CD14-positive monocyte (primary cell): ENCODE measurements at places on chromosomes 11 and 22.

- DNase-seq: no peak
Measured at GRCh38 chr11:99277281-99277680, 256.5 kb downstream of the CNTN5 start.

- no peak for DNase-seq
Measured at GRCh38 chr11:82288471-82288870, 445.2 kb downstream of the FAM181B start.

- DNase-seq: peak; percentile 48
Measured at GRCh38 chr22:30969532-30970355, 679 bp downstream of the TUG1 start.

DNA sequence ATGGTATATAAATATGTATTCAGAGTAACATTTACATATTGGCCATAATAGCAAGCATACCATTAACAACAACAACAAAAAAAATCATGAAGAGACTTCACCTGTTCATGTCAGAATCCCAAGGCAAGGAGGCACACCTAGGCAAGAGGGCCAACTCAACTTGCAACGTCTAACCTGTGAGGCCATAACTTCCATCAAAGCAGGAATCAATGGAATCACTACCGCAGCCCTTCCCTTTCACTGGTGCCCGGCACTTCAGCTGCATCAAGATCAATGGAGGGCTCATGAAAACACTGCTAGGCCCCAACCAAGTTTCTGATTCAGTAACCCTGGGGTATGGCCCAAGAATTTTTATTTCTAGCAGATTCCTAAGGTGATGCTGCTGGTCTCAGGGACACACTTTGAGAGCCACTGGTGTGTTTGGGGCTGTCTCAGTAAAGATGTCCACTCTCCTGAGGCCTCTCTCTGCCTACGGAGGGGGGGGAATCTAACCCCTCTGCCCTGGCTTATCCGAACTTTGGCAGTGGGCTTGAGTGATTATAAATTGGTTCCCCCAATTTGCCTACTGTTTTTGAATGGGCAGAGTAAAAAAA is 8.0 kb downstream of the ZFTA start:
- no peak for DNase-seq

DNA sequence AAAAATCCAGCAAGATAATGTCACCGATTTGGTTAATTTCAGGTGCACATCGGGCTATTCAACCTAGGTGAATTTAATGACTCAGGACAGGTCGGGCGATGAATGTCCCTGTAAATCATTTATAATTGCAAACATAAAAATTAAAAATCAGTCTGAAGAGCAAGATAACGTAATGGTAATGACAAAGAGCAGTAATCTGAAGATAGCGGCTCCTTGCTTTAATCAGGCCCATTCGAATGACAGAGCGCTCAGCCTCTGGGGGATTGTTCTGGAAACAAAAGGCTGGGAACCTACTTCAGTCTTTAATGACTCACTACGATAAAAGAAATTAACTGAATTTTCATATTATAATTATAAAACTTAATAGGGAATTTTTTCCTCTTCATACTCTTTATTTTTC is 61.3 kb downstream of the RCN1 start:
- DNase-seq: no peak

- no peak for DNase-seq
Measured at GRCh38 chr11:2256951-2257700, 13.3 kb downstream of the ASCL2 start.

DNA sequence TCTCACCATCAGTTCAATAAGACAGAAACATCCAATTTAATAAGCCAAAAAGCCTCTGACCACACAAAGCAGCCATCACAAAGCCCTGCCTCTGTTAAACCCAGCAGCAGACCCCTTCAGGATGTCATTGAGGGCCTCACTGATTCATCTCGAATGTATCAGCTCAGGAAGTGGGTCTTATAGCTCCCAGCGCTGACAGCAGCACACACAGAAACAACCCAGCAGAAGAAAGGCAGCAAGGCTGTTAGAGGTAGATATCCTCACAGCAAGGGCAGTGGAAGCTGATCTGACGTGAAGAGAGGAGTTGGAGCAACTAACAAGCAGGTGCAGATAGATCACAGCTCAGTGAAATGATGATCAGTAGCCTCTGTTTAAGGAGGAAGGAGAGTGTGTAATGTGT is 86.2 kb upstream of the NCAM1 start:
- DNase-seq: no peak

- DNase-seq: no peak
Measured at GRCh38 chr11:43737201-43737590, 56.7 kb downstream of the HSD17B12 start.

DNA sequence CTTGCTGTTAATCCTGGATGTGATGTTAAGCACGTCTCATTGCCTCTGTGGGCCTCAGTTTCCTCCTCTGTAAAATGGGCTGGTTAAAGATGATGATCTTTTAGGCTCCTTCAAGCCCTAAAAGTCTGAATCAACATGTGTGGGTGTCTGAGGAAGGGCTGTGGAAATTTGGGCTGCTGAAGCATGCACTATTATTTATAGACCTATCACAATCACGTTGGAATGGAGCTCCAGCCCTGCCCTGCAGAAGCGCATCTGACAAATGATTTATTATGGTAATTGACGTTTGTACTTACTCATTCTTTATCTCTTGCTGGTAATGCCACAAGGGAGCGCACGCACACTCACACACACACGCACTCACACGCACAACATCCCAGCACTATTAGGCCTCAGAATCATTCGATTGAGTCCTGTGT is 20.4 kb downstream of the P2RX3 start:
- DNase-seq: no peak
